Kidney epithelial cell (primary cell): ENCODE measurements at places on chromosomes 3 and 15. TPM values are rescaled to one million over a fixed set of nuclear protein-coding genes. Genes with fewer than 3 reads are reported as not detected.

- DNase-seq: no peak
Observed at GRCh38 chr15:64099379-64099778, 3.6 kb downstream of the SNX1 start.

GRCh38 chr15:101221902-101222301, 29.9 kb downstream of the CHSY1 start:
- no peak for DNase-seq

DNA sequence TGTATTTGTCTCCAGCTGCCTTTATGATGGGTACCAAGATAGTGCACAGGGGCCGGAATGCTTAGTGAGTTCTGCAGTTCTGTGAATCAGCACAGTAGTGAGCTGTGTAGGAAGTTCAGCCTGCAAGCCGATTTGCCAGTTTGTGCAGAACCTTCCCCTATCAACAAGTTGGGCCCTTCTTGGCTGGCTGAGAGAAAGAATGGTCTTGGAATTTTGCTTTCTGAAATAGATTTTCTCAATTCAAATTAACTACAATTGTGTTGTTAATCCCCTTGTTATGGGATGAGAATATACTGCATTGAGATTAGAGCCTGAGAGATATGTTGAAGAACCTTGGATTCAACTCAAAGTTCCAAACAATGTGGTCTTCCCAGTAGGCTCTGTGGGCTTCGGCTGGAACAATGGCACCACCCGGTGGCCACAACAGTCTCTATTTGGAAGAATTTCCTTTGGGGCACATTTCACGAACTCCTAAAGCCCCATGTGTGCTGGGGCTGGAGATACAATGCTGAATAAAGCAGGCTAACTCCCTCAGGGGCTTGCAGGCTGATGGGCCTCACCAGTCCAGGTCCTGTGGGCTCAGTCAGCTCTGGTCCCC, 59.1 kb downstream of the TRIM42 start:
- no peak for DNase-seq

GRCh38 chr15:57548835-57549234, 42.9 kb upstream of the MYZAP start:
- DNase-seq: no peak

The ITIH3 gene
- not detected in 2 replicates for total RNA-seq

The SMCO1 gene
- total RNA-seq: not detected in 2 replicates

The CCR9 gene
- total RNA-seq: not detected in 2 replicates

The BLM gene
- 5.0 and 5.6 TPM in 2 replicates for total RNA-seq

DNA sequence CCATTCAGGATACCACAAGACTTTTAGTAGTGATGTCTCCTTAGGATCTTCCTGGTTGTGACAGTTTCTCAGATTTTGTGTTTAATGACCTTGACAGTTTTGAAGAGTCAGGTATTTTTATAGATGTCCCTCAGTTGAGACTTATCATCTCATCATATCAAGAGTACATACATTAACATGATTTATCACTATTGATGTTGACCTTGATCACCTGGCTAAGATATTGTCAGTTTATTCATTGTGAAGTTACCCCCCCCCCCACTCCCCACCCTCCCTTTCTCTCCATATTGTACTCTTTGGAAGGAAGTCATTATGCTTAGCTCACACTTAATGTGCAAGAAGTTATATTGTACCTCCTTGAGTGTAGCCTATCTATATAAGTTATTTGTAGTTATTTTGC, 42.9 kb downstream of the MGA start:
- DNase-seq: no peak

- no peak for DNase-seq
Observed at GRCh38 chr15:93466380-93466779, 377.4 kb upstream of the RGMA start.

DNA sequence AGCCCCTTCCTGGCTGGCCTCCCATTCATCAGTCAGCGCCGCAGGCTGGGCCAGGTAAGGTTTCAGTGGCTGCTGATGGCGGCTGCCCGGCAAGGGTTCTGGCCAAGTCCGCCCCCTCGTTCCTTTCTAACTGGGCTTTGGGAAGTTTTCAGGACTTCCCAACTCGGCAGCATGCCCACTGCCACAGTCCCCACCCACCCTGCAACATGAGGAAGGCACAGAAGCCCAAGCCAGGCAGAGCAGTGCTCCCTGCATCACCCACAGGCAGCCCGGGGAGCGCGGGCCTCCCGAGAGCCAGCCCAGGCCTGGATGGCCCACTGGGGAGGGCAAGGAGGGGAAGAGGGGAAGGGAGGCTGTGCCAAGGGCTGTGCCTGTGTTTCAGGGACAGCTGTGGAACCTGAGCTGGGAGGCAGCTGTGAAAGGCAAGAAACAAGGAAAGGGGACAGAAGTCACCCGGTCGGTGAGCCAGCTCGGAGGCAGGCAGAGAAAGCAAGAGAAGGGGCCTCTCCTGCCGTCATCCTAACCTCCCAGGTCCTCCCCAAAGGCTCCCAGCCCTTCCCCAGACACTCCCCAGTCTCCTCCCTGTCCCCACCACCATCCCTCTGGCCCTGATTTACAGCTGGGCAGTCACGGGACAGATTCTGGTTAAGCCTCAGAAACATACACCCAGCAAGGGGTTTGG, 73.9 kb downstream of the CPN2 start:
- DNase-seq: no peak

- peak; percentile 59 for DNase-seq
Observed at GRCh38 chr15:57323806-57324589, 52.3 kb upstream of the CGNL1 start.

DNA sequence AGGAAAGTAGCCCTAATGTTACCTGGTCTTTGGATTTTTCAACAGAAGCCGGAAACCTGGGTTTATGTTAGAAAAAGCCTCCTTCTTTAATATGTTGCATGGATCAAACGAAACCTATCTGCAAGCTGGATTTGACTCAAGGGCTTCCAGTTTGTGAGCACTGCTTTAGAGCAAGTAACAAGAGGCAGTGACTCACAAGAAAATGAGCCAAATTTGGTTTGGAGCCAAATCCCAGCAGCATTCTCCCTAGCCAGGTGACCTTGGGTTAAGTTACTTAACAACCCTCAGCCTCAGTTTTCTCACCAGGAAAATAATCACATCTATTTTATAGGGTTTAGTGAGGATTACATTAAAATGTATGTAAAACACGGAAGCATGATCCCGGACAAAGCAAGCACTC, 215.2 kb upstream of the PRICKLE2 start:
- DNase-seq: peak; percentile 87

DNA sequence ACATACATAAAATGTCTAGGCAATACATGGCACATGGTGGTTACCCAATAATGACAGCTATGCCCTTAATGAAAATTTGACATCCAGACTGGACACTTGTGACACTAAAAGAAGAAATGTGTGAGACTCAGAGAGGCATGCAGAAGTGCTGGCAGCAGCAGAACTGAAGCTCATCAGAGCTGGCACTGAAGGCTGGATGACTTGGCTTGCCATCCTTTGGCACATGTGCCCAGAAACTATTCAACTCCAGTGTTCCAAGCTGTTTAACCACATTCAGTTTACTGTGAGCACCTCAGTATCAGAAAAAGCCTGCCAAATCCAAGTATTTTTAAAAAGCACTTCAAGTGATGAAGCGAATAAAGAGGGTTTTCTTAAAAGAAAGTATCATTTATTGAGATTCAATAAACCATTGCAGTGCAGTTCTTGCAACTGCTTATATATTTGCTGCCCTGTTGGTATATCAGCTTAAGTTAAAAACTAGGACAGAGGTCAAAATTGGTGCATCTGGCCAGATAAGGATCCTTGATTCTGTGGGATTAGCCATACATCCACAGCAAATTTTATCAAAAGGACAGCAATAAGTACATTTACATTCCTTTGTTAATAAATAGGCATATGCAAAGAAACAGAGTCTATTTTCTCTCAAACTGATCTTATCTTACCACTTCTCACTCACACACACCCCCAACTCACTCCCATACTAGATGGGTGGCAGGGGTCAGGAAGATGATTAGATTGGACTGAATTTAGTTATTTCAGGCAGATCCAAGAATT, 15.8 kb downstream of the IGSF11 start:
- DNase-seq: no peak

DNA sequence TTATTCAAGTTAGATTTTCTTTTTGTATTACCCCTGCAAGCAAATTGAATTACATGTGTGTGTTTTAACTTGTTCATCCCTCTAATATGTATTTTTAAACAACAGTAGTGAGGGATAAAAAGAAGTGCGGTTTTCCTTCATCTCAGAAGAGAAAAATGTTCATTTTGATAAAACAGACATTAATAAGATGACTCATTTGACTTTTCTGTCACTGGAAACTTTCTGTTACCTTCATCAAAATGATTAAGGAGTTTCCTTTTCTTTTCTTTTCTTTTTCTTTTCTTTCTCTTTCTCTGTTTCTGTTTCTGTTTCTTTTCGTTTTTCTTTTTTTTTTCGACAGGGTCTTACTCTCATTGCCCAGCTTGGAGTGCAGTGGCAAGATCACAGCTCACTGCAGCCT, 53.0 kb downstream of the ECT2 start:
- no peak for DNase-seq

The ROPN1 gene
- not detected in 2 replicates for total RNA-seq

The ACAN gene
- total RNA-seq: 0.08 and 0.27 TPM in 2 replicates

DNA sequence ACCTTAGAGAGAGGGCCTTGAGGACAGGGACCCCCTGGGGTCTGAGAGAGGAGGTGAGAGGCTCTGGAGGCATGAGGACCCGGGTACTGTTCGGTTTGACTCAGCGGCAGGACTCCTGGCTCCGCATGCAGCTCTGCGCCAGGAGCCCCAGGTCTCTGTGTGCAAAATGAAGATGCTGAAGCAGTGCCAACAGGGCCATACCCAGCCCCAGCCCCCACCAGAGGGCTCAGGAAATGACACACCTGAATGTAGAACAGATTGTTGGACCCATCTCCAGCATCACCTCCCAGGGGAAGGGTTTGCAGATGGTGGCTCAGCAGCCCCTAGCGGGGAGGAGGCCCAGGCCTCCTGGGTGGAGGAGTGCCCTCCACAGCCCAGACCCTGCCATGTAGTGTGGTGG, 30.2 kb downstream of the EPHB3 start:
- no peak for DNase-seq

- DNase-seq: no peak
Observed at GRCh38 chr3:67940210-67940952, 286.0 kb upstream of the SUCLG2 start.

GRCh38 chr3:179069762-179070390, 1.7 kb downstream of the ZMAT3 start:
- no peak for DNase-seq

GRCh38 chr3:174776123-174776522, 83.0 kb upstream of the NAALADL2 start:
- DNase-seq: no peak

The CFAP100 gene
- not detected in 2 replicates for total RNA-seq

- no peak for DNase-seq
Observed at GRCh38 chr15:88701561-88702095, 62.8 kb downstream of the ISG20 start.

DNA sequence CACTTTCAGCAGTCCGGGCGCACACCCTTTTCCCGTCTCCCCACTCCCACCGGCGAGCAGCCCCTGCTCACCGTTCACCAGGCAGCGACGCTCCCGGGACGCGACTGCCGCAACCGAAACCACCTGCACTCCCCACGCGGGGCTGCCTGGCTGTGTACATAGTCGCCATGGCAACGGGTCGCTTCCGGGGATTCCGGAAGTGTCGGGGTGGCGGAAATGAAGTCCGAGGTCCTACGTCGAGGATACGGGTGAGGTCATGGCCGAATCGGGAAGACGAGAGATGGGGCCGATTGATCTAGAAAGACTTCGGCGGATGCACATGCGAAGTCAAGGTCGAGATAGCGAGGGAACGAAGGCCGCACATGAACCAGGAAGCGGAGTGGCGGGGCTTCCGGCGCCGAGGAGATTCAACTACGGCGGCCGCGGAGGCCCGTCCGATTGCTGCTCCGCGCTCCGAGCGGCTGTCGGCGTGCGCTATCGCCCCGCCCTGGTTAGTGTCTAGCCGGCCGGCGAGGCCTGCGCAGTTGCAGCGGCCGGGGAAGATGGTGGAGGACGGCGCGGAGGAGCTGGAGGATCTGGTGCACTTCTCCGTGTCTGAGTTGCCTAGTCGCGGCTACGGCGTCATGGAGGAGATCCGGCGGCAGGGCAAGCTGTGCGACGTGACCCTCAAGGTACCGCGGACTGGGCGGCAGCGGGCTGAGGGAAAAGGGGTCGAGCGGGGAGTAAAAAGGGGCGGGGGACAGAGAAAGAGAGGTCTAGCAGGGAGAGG, at the start of the genes KIF9 and KLHL18:
KIF9 (minus strand) TSS at position 376 of the 769 bp plus-strand sequence. CDS start 5,425 bp downstream, outside the sequence.
KLHL18 (plus strand) TSS at position 521 of the 769 bp plus-strand sequence; CDS start at position 543, 22 bp downstream.
- peak; percentile 73 for DNase-seq

The AGBL1 gene
- not detected in 2 replicates for total RNA-seq

GRCh38 chr3:25547103-25547502, 117.6 kb downstream of the TOP2B start:
- DNase-seq: no peak

DNA sequence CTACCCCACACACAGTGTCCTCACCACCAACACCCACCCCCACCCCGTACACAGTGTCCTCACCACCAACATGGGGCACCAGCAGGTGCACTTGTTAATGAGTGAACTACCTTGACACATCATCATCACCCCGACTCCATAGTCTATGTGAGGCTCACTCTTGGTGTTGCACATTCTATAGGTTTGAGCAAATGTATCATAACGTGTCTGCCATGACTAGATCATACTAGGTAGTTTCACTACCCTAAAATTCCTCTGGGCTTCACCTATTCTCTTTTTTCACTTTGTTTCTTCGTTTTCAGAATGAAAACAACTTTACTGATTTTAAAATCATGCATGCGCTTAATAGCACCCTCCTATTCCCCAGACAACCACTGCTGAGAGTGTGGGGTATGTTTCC, 102.6 kb upstream of the SLC6A6 start:
- no peak for DNase-seq
